COR-L47 (cell line): ENCODE measurements at places on chromosomes 7 and 10.

DNA sequence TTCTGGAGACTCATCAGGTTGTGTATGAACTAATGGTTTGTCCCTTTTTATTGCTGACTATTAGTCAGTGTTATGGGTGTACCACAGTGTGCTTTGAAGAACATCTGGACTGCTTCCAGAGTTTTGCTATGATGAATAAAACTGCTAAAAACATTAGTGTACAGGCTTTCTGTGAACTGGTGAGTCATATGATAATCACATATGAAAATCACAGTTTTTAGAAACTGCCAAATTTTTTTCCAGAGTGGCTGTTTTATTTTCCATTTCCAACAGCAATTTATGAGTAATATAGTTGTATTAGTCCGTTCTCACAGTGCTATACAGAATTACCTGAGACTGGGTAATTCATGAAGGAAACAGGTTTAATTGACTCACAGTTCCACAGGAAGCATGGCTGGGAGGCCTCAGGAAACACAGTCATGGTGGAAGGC lies 281.2 kb upstream of the VSTM2A start:
- no peak for DNase-seq

GRCh38 chr10:63910806-63911205 lies 389.6 kb downstream of the REEP3 start:
- DNase-seq = no peak

- DNase-seq = no peak
These were observed 113.2 kb upstream of the RHEB start for GRCh38 chr7:151632750-151633515.

GRCh38 chr7:71633551-71634008 lies 501.6 kb downstream of the GALNT17 start:
- DNase-seq = no peak

DNA sequence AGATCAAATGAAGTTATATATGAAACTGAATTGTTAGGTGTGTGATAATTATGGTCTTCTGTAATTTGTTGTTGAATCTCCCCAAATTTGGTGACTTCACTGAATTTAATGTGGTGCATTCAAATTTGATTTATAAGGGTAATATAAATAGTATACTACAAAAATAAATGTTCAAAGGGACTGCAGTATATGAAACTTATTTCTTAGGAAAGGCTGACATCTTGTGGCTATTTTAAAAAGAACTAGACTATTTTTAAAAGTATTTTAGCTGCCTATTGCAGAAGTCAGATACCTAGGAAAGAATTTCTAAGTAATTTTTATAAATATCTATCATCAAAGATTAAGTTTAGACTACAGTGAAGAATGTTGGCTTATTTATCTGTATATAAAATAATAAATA lies 36.6 kb downstream of the ATRNL1 start:
- DNase-seq = no peak

DNA sequence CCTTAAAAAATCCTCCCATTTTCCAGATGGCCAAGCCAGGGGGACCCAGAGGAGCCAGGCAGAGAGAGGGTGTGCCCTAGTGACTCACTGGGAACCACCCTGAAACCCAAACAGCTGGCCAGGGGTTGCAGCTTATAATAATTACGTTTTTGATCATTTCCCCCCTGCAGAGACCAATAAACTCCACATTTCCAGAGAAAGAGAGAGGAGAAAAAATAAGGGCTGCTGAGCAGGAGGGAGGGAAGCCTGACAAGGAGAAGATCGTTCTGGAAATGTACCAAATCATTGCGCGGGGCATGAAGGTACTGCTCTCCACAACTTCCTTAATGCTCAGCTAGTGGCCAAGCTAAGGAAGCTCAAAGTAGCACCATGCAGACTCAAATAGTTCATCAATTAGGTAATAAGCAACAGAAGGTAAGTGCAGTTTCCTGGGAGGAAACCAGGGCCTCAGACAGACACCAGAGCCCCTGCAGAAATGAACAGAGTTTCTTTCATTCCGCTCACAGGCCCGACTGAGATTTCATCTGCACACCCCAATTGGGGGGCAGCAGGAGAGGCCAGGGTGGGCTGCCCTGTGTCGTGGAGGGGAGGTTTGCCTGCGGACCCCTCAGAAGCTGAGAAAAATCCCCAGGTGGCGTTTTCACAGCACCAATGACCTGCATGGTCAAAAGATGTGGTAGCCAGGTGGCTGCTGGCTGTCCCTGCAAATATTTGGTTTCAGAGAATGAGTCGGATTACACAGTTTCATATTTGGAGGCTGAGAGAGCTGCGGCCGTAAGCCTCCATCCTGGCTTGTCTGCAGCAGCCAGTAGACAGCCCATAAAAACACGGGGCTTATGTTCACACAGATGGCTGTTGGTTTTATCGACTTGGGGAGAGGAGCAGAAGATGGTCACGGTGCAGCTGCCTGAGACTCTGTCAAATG lies 153.2 kb upstream of the LYZL2 start:
- no peak for DNase-seq

GRCh38 chr10:8104005-8104404 lies 49.5 kb downstream of the GATA3 start:
- no peak for DNase-seq

DNA sequence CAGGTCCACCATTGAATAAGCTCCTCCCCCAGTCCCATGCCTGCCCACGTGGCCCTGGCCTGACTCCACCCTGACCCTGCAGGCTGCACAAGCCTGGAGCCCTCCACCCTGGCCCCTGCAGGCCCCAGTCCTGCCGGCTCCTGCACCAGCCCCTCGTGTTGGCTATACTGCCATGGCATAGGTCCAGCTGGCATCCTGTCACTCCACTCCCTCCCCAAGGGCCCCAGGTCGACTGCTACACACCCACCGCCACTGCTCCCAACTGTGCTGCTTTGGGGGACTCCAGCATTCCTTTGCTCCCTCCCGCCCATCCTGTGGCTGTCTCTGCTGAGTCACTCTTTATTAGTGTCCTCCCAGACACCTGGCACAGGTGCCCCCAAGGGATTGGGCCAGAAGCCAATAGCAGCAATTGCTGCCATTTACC lies 32.4 kb upstream of the HSPA12A start:
- peak; percentile 33 for DNase-seq

GRCh38 chr10:131770946-131771633 lies 129.7 kb upstream of the PPP2R2D start:
- DNase-seq = no peak

DNA sequence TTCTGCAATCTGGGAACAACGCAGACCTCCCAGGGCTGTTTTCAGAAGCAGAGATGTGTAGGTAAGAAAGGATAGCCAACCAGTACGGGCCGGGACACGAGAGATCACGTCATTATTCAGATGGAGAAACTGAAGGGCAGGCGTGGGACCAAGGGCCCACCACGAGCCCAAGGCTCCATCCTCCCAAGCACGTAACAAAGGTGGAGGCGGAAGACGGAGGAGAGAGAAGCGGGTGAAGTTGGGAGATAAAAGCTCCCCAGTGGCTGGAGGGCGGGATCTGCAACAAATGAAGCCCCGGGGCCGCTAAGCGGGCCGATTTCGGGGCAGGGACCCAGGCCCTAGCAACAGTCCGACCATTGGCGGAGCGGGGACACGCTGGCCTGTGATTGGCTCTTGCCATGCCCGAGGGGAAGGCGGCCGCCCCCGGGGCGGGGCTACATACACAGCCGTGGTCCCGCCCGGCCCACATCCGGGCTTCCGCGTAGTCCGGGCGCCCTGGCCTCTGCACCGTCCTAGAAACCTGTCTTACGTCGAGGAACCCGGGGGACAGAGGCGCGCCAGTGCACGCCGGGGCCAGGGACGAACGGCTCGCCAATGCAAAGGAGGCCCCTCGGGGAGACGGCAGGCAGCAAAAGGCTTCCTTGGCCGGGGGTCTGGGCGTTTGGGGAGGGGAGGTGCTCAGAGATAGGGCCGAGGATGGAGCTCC lies 15.5 kb downstream of the HSPB1 start:
- peak; percentile 99 for DNase-seq

GRCh38 chr7:96120445-96121225 lies 201.3 kb downstream of the SLC25A13 start:
- peak; percentile 86 for DNase-seq

GRCh38 chr7:151168003-151168786 lies 701 bp upstream of the GBX1 start:
- no peak for DNase-seq

- DNase-seq = no peak
These were observed 7.9 kb upstream of the SLK start for GRCh38 chr10:103958996-103959395.

GRCh38 chr10:128943111-128943510 lies 523.9 kb upstream of the MGMT start:
- DNase-seq = no peak

DNA sequence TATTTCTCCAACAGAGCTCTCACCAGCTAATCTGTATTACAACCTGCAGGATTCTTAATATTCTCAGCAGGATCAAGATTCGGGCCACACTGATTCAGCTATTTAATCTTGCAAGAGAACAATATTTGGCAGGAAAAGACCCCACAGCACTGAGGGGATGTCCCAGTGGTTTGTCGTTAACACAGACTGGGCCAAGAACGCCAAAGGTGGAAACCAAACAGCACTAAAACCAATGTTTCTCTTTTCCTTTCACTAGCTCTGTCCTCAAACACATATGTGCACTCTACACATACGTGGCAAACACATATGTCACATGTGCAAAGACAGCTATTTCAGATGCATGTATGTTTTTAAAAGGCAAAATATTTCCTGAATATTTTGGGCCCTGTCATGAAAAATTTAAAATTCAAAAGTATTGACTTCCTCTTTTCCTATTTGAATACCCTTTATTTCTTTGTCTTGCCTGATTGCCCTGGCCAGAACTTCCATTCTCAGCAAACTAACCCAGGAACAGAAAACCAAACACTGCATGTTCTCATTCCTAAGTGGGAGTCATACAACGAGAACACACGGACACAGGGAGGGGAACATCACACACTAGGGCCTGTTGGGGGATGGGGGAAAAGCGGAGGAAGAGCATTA lies 51.7 kb upstream of the NEBL start:
- no peak for DNase-seq

- no peak for DNase-seq
These were observed 36.1 kb downstream of the AKAP9 start for GRCh38 chr7:91976743-91977142.

DNA sequence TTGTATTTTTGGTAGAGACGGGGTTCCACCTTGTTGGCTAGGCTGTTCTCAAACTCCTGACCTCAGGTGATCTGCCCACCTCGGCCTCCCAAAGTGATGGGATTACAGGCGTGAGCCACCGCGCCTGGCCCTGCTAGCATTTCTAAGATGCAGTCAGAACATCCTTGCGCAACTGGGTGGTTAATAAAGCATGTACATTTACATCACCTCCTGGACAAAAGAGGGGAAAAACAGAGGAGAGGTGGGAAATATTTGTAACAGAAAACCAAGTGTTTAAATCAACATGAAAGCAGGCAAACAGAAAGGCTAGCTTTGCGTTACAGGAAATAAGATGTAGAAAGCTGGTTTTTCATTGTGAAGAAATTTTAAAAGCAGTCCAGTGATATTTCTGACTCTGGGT lies 220.9 kb upstream of the KMT2E start:
- DNase-seq = no peak

DNA sequence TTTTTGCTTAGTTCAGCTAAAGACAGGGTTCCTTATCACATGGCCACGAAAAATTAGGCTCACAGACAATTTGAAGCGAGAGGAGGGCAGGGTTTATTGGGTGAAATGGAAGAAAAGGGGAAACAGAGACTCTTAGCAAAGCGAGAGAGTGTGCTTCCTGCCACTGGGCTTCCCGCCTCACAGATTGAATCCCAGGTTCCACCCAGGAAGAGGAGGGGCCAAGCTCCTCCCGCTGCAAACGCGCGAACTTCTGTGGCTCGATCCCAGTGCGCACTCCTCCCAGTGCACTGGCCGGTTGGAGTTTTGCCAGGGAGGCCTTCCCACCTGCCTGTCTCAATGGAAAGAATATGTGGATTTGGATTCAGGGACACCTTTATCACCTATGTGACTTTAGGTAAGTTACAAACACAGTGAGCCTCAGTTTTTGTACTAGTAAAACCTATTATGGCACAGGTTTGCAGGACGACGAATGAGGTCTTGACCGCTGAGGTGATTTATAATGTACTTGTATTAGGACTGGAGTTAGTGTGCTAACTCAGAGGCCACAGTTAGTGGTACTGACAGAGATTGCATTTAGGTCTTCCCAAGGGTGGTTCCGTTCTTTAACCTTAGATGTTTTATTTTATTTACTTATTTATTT lies 48.5 kb upstream of the SP8 start:
- DNase-seq = no peak

DNA sequence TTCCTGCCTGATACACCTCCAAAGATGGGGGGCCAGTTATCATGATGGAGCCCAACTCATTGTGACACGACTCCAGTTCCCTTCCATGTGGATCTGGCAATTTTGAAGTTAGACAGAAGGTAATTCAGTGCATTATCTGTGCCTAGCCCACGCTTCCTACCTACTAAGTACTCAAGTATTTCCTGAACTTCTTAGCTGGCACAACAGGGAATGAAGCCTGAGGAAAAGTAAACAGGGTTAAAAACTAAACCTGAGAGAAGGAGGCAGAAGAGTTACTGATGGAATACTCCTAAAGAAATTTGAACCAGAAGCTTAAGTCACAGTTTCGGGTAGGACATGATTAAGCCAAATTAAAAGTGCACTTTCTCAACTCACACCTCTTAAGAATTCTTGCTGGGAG lies 1.1 kb upstream of the SEC31B start:
- no peak for DNase-seq

- no peak for DNase-seq
These were observed 259.8 kb downstream of the GLI3 start for GRCh38 chr7:41977151-41977651.

- DNase-seq = no peak
These were observed 3.9 kb upstream of the ATP6V0E2 start for GRCh38 chr7:149869867-149870266.
